ENCODE measurements at places on chromosomes 12 and 14.
A peak's percentile ranks its signal among the peaks of the same experiment; 100 is the strongest.

DNA sequence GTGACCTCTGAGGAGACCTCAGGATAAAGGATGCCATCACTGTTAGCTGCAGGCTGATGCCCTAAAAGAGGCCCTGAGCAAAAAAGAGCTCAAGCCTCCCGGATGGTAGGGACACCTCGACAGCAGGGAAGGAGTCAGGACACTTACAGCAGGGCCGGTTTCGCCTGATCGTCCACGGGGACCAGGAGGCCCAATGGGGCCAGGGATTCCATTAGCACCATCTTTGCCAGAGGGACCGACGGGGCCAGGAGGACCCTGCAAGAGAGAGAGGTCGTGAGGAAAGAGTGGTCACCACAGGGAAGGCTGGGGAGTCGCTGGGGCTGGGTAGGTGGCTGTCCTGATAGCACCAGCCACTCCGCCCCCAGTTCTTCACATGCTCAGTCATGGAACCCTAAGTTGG, 12.4 kb downstream of the TMEM106C start:
- DNase-seq, result no peak

- no peak for DNase-seq
Observed at GRCh38 chr14:34843011-34843554, 32.1 kb downstream of the BAZ1A start.

DNA sequence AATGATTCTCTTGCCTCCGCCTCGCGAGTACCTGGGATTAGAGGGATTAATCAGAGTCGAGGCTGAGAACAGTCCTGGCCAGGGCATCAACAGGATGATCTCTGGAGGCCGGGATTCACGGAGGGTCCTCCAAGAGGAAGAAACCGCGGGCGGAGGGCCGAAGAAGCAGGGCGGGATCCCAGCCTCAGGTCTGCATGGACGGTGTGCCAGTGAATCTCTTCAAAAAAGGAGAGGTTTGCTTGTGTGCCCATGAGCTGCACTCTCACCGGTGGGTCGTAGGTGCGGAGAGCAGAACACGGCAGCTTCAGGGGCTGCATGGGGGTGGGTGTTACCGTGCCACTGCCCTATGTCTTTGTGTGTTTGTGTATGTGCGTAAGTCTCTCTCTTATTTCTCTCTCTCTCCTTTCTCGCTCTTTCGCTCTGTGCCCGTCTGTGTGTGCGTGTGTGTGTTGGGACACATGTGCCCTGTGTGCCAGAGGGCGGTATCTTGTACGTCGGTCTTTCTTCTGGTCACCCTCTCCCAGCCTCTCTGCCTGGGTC, 768.2 kb upstream of the ALG10B start:
- no peak for DNase-seq

GRCh38 chr12:15982921-15983320, 71.8 kb downstream of the DERA start:
- DNase-seq, result no peak

GRCh38 chr14:68757618-68758081, 35.2 kb downstream of the ZFP36L1 start:
- no peak for DNase-seq

GRCh38 chr12:60052483-60052882, 456.7 kb downstream of the SLC16A7 start:
- DNase-seq, result no peak

GRCh38 chr14:38735005-38735404, 368.0 kb downstream of the SEC23A start:
- DNase-seq, result no peak

- no peak for DNase-seq
Observed at GRCh38 chr12:129549656-129550055, 354.2 kb downstream of the TMEM132D start.

GRCh38 chr12:45989287-45989686, 1.1 kb downstream of the SCAF11 start:
- DNase-seq, result peak; percentile 19

DNA sequence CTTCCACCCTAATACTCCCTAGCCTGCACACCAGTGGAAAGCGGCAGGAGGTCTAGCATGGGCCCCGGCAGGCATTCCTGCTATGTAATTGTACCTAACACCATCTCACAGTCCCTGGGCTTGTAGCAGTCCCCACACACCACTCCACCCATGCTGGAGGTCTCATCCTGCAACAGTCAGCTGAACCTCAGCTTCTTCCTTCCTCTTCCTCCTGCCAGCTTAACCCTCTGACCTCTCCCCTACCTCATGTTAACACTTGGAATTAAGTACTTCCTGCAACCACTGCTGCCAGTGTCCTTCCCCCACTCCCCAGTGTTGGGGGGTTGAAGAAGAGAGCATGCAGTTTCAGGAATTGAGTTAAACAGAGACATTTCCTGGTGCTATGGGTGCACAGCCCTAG, 7.6 kb downstream of the ADCY4 start:
- DNase-seq, result no peak

GRCh38 chr14:73997108-73997943, 21.8 kb downstream of the ENTPD5 start:
- no peak for DNase-seq

DNA sequence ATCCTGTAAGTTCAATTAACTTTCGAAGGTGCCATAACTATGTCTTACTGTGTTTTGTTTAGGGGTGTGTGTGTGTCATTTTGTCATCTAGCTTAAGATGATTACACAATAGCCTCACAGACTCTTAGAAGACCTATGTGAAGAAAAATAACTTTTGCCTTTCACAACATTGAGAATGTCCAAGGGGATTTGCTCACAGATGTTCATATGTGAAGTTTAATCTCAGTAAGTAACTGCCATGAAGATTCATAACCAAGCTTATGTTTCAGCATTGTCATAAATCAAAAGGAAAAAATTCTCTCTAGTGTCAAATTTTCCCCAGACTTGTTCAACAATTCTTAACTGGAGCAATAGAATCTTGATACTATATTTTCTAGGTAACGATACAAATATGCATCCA, 226.1 kb upstream of the PRKD1 start:
- DNase-seq, result peak; percentile 49

DNA sequence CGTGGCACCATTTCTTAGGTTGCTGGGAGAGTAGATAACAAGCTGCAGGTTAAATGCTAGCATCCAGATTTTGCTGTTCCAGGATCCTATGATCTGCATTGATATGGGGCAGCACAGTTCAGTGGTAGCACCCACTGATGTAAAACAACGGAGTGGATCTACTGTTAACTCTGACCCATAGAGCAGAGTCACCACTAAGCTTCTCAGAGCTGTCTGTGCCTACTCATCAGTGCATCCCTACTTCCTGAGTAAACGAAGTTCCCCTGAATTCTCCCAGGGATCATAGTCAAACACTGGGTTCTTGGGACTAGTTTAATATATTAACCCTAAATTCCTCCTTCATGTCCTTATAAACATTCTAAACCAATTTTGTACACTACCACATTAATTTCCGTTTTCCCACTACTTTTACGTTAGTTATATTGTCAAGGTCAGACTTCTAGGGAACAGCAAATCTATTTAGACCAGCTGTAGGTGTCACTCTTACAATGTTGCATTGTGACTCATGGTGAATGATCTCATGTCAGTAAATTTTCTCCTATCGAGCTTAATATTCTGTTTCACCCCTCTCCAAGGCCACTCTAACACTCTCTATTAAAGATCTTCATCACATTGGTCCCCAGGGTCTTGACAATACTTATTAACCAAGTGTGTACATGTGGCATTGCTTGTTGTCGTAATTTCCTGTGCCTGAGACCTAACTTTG, 10.3 kb downstream of the RERGL start:
- no peak for DNase-seq

GRCh38 chr12:50598321-50598862, 93.6 kb downstream of the DIP2B start:
- no peak for DNase-seq

DNA sequence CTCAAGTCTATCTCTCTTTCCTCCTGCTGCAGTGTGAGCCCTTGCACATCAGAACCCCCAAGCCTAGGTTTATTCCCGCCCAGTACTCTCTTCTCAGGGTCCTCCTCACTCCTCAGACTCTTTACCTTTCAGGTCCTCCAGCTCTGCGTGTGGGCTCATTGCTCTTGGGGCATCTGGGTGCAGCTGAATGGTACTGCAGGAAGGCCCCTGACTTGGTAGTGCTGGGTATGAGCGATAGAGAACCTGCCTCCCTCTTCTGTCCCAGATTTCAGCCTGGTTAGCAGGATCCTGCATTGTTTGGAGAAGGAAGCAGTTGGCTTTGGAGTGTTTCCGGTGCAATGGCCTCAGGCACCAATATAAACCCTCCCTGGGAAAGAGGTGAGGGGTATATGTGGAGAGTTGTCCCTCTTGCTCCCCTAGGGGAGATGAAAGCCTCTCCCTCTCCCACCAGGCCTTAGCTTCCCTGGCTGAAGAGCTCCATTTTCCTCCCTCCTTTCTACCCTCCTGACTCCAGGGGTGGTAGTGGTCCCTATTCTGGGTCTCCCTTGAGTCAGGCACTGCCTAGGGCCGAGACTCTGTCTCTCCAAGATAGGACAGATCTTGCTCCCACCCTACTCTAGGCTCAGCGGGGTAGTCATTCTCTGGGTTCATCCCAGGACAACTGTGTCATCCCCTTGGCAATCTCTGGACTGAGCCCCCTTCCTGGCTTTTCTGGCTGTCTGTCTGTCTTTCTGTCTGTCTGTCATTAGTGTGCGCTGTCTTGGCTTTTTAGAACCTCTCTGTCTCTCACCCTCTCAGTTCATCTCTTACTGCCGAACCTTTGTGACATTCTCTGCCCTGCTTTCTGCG, 3.8 kb downstream of the LRP1 start:
- DNase-seq, result no peak

DNA sequence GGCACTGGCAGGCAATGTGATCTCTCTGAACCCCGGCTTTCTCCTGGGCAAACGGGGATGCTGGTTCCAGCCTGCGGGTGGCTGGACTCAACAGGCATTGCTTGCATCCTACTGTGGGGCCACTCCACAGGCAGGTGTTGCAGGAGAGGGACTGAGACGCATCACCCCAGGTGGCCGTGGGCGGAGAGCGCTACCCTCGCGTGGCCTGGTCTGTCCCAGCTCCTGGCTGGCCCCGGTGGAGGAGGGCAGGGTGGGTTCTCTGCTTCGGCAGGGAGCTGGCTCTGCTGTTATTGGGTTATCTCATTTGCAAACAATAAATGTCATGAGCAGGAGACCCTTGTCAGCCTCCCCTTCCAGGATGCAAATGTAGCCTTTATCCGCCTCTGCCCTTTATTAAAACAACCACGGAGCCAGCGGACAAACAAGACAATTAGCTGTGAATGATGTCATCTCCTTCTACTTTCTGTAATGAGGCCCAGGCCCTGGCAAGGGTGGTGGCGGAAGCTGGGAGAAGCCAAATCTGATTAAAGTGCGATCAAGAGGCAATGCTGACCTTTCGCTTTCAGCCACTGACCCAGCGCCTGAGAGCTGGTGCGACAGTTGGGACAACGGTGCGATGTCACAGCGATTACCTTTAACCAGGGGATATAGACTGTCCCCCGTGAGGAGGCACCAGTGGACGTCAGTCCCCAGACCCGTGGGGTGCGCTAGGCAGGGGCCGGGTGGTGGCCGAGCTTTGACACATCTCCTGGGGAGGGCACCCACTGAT, 161.8 kb downstream of the KIF26A start:
- DNase-seq, result no peak

GRCh38 chr14:91284146-91284790, 39.8 kb upstream of the GPR68 start:
- no peak for DNase-seq

GRCh38 chr12:47991106-47992061, 12.9 kb downstream of the COL2A1 start:
- DNase-seq, result no peak

DNA sequence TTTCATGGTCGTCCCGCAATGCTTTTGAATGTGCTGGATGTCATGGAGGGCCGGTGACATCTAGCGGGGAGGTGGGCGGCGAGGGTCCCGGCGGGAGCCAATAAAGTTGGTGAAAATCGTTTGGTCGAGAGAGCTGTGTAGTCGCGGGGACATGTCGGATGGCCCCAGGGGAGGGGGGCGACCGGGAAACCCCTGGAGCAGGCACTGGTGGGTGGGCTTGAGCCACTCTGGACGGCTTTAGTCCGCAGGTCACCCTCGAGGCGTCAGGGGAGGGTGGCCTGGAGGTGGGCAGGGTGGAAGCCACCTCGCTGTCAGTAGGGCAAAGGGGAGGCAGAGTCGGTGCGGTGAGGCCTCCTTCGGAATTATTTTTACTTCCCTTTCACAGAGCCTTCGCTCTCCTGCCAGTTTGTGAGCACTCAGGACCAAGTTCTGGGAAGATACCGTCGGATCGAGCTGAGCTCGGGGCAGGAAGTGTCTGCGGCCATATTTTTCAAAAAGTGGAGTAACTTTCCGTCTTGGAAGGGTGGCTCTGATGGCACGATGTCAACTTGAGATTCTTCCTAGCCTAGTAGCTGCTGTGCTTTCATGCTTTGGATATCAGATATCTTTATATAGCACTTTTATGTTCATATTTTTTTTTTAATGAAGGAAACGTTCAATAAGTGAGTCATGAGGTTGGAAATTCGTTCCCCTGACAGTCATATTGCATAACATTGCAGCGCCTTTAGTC, 28.2 kb downstream of the WBP11 start:
- peak; percentile 45 for DNase-seq

DNA sequence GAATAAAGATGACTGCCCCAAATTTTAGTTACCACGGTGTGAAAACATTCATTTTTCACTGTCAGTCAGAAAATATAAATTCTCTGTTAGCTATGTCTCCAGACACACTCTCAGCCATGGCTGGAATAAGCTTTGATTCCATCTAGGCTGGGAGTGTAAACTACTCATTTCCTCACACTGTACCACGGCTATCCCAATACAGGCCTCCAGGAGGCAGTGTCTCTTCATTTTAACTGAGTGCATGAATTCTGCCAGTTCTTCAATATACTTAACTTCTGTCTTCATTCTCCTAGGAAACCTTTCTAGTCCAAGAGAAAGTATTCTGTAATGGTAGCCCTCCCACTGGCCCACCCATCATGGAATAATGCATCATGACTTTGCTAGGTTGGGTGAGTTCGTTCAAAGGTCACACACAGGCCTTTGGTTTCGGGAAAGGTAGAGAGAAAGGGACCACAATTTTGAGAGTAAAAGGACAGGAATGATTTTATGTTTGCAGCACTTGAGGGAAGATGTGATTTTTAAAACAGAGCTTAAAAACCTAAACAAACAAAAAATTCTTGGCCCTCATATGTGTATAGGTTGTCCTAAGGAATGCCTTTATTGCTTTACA, 381.1 kb downstream of the SEC23A start:
- DNase-seq, result peak; percentile 25

Data from forelimb muscle (tissue), 1 donor.